DMS 273 treated with DMSO at 0.1 percent for 48 hours (cell line): ENCODE measurements at places on chromosomes 13 and 19.

- DNase-seq, result no peak
Measured at GRCh38 chr19:46970815-46971214, 48.8 kb upstream of the NPAS1 start.

GRCh38 chr13:30142486-30143211 is 164.7 kb downstream of the KATNAL1 start:
- DNase-seq, result no peak

- DNase-seq, result no peak
Measured at GRCh38 chr19:30206187-30206586, 166.0 kb upstream of the ZNF536 start.

DNA sequence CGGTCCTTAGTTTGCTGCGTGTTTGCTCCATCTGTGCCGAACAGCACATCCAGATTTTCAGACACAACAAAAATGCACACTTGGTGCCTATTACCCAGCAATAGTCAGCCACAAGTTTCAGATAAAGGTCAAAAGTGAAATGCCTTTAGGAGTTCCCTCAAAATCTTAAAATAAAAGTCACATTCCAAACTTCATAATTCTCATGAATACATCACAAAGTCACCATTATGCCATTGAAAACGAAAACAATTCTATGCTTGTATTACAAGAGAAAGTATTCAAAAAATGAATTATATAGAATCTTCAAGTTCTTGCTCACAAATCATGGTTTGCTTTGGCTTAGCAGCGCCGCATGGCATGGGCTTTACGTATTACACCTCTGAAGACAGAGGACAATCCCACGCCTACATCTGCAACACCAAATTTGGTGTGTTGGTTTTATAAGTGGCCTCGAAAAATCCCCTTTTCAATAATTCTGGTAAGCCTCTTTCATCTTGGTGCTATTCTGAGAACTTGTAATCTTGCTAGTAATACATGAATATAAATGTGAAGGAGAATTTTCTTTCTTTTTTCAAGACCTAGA is 26.6 kb downstream of the COL4A1 start:
- no peak for DNase-seq

DNA sequence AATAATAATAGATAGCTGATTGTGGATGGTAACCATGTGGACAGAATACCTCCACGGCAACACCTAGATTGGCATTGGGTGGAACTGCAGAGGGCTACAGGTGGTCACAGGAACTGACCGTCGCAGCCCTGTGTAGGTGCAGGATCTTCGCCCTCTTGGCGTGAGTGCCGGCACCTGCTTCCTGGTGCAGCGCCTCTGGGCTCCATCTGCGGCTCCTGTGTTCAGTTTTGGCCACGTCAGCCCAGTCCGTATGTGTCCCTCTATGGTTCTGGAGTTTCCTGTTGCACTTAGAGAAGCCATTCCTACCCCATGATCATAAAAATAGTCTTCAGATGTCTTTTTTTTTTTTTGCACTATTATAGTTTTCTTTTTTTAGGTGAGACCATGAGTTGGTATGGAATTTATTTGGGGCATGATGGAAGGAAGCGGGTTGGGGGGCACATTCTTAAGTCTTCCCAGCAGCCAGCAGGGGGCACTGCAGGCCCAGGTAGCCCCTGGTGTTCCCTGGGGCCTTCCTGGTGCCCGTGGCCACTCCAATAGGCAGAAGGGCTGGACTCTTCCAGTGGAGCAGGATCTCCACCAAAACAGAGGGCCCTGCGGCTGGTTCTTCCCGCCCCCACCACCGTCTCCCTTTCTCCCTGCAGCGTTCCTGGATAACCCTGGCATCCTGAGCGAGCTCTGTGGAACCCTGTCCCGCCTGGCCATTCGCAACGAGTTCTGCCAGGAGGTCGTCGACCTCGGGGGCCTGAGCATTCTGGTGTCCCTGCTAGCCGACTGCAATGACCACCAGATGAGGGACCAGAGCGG is 10.1 kb upstream of the SLC25A42 start:
- no peak for DNase-seq

DNA sequence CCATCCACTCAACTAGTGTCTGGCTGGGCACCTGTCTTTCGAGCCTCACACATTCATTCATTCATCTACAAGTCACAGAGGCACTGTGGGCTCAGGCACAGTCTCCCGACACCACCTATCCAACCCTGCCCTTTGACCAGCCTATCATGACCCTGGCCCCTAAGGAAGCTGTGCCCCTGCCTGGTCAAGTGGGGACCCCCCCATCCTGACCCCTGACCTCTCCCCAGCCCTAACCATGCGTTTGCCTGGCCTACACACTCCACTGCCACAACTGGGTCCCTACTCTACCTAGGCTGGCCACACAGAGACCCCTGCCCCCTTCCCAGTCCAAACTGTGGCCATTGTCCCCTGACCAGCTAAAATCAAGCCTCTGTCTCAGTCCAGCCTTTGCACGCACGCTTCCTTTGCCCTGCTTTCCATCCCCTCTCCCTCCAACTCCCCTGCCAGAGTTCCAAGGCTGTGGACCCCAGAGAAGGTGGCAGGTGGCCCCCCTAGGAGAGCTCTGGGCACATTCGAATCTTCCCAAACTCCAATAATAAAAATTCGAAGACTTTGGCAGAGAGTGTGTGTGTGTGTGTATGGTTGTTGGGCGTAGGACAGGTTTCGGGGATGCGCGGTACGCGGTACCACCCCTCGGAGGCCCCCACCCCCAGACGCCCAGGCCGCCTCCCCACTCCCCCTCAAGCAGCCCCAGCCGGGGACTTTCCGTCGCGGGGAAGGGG is 404 bp upstream of the IL27RA start:
- DNase-seq, result no peak

DNA sequence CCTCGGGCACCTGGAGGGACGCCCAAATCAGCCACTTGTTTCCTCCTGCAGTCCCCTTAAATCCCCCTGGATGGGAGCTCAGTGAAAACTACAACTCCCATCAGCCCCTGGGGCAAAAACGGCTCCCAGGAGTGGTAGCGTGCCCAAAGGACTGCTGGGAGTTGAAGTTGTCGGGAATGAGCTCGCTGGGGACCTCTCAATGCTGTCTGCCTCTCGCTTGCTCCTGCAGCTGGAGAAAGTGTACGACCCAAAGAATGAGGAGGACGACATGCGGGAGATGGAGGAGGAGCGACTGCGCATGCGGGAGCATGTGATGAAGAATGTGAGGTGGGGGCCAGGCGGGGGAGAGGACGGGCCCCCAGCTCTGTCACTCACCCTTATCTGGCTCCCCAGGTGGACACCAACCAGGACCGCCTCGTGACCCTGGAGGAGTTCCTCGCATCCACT is 14.7 kb upstream of the DHDH start:
- DNase-seq, result no peak

DNA sequence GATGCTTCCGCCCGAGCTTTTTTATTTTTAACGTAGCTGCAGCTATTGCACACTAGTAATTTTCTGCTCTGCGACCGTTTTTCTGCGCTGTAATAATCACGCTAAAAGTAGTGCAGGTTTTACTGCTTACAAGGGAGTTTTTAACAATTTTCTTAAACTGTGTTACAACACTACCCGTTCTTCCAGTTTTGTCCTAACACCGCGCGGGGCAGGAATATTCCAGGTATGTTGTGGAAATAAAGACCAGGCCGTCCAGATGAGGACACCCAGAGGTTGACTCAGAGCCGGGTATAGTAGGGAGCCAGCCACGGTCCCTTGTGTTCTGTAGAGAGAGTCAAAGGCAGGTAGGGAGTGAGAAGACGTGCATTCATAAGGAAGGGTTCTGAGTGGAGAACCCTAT is 21.7 kb downstream of the ZNF274 start:
- DNase-seq, result no peak

GRCh38 chr13:30314562-30314961 is 7.2 kb upstream of the KATNAL1 start:
- DNase-seq, result no peak

DNA sequence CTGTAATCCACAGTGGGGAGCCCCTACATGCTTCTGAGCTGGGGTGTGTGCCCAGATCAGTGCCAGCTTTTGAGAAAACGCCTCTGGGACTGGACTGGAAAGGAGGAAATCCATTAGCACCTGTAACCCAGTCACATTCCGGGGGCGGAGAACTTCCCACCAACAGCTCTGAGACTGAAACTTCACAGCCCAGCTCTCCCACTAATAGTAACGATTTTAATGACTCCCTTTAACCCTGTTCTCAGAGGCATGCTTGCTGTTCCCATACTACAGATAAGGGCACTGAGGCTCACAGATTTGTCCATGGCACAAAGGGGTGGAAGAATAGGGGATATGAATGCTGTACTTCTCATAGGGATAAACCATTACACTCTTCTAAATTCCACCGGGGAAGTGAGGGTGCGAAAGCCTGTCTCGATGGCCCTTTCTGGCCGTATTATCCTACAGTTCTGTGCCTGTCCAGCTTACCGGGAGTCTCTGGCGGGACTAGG is 851 bp downstream of the FBXO46 start:
- DNase-seq, result no peak
